Progenitor cell of endocrine pancreas (in vitro differentiated cells): ENCODE measurements at places on chromosomes 2 and 18.

DNA sequence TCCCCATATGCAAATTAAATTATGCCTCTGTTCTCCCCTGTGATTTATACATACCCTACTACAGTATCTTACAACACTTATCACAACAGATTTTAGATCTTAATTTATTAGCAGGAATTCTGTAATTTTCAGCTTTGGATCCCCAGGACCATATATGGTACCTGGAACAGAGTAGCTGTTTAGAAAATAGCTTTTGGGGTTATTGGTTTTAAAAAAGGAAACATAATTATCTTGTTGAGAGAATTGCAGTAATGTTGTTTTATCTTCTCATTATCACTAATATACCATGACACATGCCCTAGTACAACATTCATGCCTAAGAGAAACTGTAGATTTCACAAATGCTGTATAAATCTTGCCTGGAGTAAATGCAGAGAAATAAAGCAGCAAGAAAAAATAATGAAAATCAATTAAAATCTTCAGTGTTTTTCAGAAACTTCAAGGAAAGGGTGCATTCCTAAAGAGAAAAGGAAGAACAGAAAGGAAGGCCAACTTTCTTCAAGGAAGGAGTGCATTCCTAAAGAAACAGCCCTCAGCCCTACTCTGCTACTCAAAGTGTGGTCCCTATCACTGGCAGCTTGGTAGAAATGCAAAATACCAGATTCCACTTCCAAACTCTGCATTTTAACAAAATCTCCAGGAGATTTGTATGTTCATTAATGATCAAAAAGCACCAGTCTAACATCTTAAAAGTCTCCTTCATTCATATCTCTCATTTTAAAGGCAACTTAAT is 37.1 kb upstream of the CSRNP3 start:
- DNase-seq, result no peak

DNA sequence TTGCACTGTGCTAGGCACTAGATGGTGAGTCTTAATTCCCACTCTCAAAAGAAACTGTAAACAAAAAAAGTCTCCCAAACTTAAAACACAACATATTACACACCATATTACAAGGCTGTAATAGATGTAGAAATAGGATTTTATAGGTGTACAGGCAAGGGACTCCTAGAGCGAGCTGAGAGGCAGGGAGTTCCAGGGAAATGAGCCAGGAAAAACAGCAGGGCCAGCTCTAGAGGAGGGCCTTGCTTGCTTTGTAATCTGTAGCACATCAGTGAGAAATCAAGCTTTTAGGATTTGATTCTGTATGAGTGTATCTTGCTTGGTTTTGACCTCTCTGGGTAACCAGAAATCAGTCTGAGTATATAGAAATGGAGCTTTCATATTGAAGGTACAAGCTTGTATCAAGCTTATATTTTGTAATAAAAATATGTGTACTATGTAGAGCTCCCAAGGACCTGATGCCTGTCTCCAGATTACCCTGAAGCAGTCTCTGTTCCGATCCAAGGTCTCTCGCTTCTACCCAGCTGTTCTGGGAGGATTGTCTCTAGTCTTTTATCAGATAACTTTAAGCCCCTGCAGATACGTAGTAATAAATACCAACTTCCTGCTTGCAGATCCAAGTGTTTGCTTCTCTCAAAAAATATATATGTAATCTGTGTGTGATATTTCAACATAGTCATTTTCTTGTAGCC is 73.0 kb downstream of the MYO1B start:
- DNase-seq, result no peak

DNA sequence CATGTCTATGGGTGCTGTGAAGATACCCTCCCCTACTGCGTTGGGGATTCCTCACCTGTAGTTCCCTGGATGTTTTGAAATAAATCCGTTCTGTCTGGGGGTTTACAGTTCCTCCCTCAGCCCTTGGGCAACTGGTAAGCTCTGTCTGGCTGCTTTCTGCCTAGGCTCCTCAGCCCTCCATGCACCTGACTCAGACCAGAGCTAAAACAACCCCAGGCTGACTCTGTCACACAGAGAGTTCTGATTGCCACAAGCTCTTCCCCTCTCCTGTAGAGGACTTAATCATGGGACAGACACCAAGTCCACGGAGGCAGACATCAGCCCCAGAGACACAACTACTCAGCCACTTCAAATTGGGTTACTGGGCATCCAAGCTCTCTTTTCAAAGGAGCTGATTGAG is 6.3 kb downstream of the VIT start:
- DNase-seq, result no peak

DNA sequence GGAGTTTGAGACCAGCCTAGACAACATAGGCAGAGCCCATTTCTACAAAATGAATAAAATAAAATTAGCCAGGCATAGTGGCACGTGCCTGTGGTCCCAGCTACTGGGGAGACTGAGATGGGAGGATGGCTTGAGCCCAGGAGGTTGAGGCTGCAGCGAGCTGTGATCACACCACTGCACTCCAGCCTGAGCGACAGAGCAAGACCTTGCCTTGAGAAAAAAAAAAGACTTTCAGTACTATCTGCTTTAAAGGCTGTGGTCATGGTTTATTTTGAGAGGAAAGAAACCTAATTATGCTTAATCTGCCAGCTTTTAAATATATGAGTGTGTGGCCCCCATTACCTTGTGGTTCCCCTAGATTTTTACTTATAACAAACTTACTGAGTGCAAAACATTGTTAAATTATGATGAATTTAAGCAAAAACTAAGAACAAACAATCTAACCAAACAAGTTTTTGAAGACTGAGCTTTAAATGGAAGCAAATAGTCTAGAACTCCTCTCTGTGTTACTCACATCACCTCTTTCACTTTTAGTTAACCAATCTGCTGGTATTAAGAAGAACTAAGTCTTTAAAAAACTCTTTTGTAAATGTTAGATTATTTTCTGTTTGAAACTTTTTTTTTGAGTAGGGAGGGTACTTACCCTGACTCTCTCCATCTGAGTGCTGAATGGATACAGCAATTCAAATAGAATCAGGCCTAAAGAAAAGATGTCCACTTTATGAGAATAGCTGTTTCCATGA is 65.4 kb downstream of the EIF2AK3 start:
- DNase-seq, result no peak

- no peak for DNase-seq
Measured at GRCh38 chr18:75343389-75343788, 84.1 kb downstream of the SMIM21 start.

DNA sequence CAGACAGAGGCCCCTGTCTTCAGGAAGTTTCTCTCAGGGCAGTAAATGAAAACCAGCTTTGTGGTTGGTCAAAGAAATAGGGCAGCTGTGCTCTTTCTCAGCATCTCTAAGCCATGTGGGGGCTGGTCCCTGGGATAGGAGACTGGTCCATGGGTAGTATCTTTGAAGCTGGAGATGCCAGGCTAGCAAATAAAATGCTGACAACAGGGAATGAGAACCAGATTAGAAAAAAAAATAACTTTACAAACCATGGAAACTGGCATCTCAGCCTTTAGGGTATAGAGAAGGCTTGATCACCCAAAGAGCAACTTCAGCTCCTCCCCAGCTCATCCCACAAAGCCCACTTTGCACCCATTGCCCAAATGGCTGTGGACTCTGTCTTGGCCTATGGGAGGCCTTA is 138.1 kb downstream of the TTC32 start:
- DNase-seq, result no peak

- DNase-seq, result no peak
Measured at GRCh38 chr2:124426625-124427024, 401.5 kb downstream of the CNTNAP5 start.

DNA sequence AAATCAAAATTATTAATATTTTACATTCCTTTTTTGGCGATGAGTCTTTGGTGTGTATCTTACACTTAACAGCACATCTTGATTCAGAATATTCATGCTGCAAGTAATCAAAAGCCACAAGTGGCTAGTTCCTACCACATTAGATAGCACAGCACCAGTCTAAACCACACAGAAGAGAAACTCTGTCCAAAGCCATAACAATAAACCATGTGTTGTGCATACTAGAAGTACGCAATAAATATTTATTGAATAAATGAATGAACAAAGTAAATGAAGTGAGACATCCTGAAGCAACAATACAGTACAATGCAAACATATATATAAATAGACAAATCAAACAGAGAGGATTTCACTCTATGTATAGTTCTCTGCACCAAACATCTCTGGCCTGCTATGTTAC is 287.3 kb downstream of the EXOC6B start:
- DNase-seq, result no peak

GRCh38 chr2:204039298-204039838 is 102.8 kb downstream of the ICOS start:
- DNase-seq, result no peak

DNA sequence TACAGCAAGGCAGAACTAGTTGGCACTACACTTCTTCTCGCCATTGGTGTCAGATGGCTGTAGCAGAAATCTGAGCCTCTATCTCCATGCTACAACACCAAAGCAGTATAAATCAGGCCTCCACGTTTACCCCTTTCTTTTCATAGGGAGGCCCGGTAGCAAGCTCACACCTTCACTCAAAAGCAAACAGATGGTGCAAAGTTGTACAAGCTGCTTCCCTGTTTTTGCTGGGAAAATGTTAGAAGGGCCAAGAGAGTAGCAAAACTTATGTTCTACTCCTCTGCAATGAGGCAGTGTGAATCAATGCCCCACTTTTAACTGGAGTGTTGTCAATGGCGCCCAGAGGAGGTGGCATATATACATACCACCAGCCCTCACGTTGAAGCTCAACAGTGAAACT is 369.6 kb upstream of the NRXN1 start:
- no peak for DNase-seq

DNA sequence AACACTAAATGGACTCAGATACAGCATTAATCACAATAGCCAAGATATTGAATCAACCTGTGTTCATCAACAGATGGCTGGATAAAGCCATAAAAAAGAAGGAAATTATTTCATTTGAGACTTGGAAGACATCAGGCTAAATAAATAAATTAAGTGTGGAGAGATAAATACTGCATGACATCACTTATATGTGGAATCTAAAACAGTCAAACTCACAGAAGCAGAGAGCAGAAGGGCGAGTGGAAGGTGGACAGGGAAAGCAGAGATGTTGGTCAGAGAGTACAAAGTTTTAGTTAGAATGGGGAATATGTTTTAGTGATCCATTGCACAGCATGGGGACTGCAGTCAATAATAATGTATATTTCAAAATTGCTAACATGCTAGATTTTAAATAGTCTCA is 207.2 kb downstream of the VAPA start:
- no peak for DNase-seq

GRCh38 chr18:10401930-10402329 is 52.5 kb upstream of the APCDD1 start:
- no peak for DNase-seq

GRCh38 chr2:16513626-16514025 is 152.0 kb downstream of the CYRIA start:
- no peak for DNase-seq

DNA sequence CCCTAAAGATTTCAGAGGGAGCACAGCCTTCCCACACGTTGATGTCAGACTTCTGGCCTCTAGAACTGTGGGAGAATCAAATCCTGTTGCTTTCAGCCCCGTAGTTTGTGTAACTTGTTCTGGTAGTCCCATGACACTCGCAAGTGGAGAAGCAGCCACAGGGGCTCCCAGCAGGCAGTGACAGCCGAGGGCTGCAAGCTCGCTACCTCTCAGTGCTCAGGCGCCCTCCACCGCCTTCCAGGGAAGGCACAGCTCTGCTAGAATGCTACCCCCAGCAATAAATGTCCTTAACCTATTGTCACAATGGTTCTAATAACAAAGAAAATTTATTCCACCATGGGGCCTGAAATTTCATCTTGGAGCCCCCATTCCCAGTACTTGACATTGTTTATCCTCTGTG is 143.1 kb upstream of the ZNF236 start:
- DNase-seq, result no peak

DNA sequence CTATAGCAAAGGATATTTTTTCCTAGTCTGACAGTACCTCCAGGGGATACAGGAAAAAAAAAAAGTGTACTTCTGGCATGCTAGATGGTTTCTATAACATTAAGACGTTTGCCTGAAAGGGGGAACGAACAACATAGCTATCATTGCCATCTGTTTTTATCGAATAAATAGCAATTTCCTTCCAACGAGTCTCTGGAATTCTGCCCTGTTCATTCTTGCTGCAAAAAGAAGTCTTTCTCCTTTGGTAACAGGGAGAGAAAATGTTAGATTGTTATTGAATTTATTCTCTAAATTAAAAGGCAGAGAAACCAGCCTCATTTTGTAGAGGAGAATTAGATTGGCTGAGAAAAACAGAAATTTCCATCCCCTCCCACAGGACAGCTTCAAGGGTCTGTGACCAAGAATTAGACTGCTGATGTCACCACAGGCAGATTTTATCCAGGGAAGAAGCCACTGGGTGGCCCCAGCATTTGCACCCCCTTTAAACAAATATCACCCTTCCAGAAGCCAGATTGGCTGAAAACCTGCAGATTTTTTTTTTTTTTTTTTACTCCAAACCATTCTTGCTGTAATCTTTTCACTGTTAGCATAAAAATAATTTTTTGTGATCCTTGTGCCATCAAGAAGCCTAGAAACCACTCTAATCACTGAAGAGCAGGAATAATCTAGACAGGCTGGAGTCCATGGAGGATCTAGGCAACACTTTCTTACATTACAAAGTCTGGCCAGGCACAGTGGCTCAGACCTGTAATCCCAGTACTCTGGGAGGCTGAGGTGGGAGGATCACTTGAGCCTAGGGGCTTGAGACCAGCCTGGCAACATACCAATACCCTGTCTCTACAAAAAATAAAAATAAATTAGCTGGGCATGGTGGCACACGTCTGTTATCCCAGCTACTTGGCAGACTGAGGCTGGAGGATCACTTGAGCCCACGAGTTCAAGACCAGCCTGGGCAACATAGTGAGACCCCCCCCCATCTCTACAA is 12.0 kb downstream of the WDFY1 start:
- DNase-seq, result no peak

DNA sequence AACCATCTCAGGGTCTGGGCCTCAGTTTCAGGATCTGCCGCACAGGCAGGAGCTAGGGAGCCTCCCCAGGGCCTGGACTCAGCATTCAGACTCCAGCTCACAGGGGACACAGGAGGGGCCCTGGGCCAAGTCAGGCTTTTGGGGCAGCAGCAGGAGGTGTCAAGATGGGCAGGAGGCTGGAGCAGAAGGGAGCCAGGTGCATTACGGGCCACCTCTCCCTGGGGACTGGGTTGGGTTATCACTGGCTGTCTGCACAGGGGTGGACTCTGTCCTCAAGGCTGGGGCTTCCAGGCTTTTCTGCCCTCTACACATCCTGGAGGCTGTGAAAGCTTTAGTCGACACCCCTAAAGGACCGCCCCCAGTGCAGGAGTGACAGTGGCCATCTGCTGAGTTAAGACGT is 20.0 kb downstream of the AQP12A start:
- DNase-seq, result no peak

GRCh38 chr2:47528874-47529273 is 125.9 kb downstream of the MSH2 start:
- DNase-seq, result no peak
